ENCODE measurements at places on chromosomes 16 and 17.

- DNase-seq: peak; percentile 61
Observed at GRCh38 chr17:44241106-44241624, 21.7 kb upstream of the UBTF start.

DNA sequence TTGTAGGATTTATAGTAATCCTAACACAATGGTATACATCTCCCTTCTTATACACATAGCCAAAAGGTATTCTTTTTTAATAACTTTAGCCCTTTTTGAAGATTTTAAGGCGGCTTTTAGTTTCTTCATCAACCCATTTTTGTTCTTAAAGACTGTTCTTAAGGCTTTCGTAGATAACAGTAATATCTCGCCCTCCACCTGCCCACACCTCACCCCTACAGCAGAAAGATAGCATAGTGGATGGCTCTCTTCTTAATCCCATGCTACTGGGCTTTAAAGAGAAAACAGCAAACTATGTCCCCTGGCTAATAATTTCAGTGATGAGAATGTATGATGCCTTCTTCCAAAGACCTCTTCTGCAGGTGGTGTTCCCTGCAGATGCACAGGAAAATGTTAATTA is 8.6 kb downstream of the IGSF6 start:
- peak; percentile 80 for DNase-seq

DNA sequence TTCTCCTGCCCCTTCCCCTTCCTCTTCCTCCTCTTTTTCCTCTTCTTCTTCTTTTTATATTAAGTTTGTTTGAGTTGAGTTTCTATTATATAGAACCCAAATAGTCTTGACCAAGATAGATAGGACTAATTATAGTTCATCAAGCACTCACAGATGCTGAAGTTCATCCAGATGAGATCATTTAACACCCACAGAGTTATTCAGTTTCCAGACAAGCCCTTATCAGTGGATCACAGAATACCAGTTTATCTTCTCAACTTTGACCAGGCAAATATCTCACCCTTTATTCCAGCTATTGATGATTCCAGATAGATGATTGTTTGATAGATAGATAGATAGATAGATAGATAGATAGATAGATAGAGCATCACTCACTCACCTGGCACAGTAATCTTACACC is 87.5 kb downstream of the AXIN2 start:
- DNase-seq: no peak

GRCh38 chr16:54460263-54460860 is 173.8 kb upstream of the IRX3 start:
- DNase-seq: no peak

DNA sequence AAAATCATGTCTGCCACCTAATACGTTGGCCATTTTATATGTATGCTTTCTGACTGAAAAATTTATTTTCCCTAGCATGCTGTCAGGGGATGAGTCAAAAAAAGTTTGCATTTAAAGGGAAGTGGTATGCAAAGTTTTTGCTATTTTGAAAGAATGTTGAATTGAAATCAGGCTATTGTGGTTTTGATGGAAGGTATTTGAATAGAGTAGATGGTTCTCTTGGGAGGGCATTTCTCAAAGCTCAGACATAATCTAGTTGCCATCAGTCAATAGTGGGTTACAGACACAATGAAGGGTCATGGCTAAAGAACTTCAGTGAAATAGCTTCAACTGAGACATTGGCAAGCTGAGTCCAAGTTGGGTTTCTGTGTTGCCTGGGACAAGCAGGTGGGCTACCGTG is 102.4 kb downstream of the MAP2K6 start:
- DNase-seq: no peak

DNA sequence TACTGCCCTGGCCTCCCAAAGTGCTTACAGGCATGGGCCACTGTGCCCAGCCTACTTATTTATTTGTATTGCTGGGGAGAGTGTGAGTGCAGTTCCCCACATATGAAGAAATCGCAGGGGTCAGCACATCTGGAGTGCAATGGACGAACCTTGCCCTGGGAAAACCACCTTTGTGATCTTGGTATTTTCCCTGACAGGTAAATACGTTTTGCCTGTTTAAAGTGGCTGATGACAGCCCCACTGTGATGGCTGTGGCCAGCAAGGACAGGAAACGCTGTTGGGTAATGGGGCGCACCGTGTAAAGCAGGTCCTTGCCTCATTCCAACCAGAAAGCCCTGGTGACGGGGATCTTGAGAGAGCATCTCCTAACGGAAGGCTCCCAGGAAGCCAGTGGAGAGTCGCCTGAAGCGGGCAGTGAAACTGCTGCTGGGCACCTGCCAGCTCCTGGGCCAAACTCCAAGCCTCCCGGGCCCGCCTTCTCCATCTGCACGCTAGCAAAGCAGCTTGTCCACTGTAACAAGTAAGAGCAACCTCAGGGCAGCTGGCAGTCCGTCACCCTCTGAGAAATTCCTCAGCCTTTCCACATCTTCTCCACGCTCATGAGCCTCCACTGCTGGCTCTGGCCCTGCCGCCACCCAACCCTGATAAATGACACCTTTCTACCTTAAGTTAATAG is 17.5 kb downstream of the EMC8 start:
- DNase-seq: no peak

DNA sequence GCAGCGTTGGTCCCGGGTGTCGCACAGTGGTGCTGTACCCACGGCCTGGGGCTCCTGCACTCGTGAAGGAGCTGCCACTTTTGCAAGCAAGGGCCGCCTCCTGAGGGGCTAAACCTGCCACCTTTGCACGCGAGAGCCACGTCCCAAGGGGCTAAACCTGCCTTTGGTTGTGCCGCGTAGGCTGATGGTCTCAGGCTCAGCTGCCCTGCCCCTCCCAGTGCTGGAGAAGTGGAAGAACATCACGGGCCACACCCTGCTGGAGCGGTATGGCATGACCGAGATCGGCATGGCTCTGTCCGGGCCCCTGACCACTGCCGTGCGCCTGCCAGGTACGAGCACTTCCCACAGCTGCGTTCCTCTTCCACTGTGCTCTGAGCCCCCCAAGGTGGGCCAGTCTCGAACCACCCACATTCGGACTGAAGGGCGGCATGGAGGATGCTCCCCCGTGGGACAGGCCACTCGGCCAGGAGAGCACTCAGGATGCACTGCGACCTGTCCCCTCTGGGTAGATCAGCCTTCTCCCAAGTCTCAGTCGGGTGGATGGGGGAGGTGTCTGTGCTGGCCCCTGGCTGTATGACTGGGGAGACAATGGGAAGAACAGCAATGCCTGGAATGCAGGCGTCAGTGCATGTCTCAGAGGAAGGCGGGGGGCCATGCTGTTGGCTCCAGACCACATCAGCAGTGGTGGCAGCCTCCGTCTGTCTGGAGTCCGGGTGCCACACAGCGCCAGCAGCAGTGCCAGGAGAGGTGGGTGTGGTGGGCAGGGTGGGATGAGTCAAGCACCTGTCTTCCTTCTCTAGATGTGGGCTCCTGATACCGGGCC is 20.7 kb downstream of the ACSF3 start:
- no peak for DNase-seq

Data from hematopoietic multipotent progenitor cell treated with erythropoietin and hydrocortisone succinate and interleukin-3 and kit ligand, for 6 days (in vitro differentiated cells).